H9 (cell line): ENCODE measurements at places on chromosomes 2 and 18. TPM values are rescaled to one million over a fixed set of nuclear protein-coding genes. Genes with fewer than 3 reads are reported as not detected.

TDRD15 gene
- total RNA-seq, result not detected in 2 replicates

MERTK gene
- total RNA-seq, result 4.2 and 4.8 TPM in 2 replicates

GRCh38 chr2:55992455-55992854, 68.9 kb upstream of the EFEMP1 start:
- no peaks in the 10 kb centered on the region for H3K27me3 ChIP-seq
- H3K36me3 ChIP-seq, result no peaks in the 10 kb centered on the region
- no peak overlapping the region for H3K27ac ChIP-seq
- no peak overlapping the region for H3K4me3 ChIP-seq
- DNase-seq, result no peak

GRCh38 chr18:78596794-78597345, 382.7 kb upstream of the SALL3 start:
- peaks cover 6% of the 10 kb centered on the region; the same call in 1 of the 2 replicates for H3K4me1 ChIP-seq
- H3K27ac ChIP-seq, result no peak overlapping the region
- H3K36me3 ChIP-seq, result peaks cover 12% of the 10 kb centered on the region
- no peak overlapping the region for H3K4me3 ChIP-seq

DNA sequence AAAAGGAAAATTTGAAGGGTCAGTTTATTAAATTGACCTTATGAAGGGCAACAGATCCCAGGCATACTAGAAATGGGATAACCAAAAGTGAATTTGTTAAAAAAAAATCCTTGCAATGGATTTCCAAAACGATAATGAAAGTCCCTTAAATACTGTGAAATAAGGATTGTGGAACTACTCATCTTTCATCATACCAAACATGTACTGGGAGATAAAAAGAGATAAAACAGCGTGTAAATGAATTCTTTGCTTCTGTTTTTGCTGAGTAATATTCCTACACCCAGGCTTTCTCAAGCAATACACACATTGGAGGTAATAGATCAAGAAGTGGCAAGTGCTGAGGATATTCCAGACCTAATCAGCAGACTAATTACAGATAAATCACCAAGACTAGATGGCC, 3.8 kb downstream of the LYPD6 start:
- H3K27ac ChIP-seq, result no peak overlapping the region
- no peaks in the 10 kb centered on the region for H3K4me1 ChIP-seq
- H3K27me3 ChIP-seq, result no peaks in the 10 kb centered on the region
- no peak for DNase-seq

DNA sequence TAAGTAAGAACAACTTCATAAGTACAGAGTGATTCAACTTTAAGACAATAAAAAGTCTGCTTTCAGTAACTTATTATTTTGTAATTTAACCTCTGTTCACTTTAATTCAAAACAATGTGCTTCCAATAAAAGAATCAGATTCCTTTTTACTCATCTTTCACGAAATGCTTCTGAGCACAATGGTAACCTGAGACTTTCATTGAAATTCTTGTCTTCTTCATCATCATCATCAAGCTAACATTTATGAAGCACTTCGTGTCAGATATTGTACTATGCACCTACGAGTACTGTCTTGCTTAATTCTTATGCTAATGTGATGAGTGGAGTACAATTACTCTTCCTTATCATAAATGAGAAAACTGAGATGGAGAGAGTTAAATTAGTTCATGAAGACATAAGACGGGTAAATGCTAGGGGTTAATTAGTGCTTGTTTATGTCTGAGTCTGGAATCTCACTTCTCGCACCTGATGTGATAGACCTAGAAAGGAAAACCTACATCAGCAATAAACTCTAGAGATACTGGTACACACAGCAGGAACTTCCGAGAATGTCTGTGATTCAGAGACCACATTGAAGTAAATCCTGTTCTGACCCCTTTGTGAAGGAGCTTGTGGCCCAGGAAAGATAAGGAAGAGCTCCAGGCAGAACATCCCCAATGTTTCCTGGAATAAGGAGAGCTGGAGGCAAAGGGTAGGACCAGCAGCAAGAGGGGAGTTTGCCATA, 227.6 kb upstream of the ETAA1 start:
- DNase-seq, result no peak
- no peak overlapping the region for H3K27ac ChIP-seq
- no peaks in the 10 kb centered on the region for H3K27me3 ChIP-seq
- H3K4me3 ChIP-seq, result no peak overlapping the region
- no peaks in the 10 kb centered on the region for H3K36me3 ChIP-seq

DNA sequence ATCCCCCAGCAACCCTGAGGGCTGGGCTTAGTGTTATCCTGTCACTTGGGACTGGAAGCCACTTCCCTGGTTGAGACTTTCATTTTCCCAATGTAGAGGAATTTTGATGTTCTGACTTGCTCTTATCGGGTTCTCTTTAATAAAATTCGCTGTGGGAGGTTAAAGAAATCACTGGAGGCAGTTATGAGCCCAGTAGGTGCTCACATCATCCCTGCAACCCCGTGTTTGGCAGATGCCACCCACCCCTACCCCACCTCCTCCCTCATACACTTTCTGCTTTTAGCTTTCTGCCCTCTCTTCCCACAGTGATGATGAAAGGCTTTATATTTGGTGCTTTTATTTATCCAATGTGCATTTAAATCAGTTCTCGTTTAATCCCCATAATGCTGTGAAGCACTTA, 106.6 kb downstream of the MAPK4 start:
- H3K27me3 ChIP-seq, result no peaks in the 10 kb centered on the region
- H3K4me3 ChIP-seq, result no peak overlapping the region
- no peaks in the 10 kb centered on the region for H3K4me1 ChIP-seq
- H3K27ac ChIP-seq, result no peak overlapping the region

DNA sequence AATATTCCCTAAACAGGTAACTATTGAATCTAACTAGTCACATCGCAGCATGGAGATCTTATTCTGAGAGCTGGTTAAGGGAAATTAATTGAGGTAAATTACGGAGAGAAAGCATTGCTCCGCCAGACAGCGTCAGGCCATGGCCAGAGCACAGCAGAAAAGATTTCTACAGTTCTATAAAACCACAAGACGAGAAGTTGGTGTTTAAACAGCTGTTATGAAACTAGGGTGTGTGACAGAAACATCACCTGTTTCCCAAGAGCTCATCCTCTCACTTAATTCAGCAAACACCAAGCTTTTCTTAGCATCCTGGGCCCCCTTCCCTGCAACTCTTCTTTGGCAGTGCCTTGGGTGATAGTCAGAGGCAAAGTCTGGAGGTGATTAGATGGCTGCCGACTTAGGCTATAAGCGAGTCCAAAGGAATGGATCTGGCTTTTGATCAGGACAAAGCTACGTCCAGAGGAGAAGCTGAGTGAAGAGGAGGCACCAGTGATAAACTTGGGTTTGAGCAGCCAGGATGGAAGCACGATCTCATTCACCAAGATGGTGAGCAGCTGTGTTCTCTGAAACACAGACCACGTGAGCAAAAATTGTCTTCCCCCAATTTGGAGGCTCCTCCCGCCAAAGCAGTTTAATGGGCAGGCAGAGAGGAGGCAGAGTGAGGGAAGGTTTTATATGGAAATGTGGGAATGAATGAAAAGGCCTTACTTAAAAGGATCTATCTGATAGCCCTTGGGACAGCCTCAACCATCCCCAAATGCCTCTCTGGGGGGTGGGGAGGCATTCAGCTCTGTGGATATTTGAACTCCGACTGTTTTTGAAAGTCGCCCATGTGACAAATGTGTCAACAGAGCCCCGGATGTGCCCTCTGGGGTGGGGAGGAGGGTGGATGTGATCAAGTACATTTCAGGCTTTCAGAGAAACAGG, 57.8 kb downstream of the PKDCC start:
- no peak overlapping the region for H3K27ac ChIP-seq
- H3K4me1 ChIP-seq, result peaks cover 6% of the 10 kb centered on the region; the same call in 1 of the 2 replicates
- no peaks in the 10 kb centered on the region for H3K36me3 ChIP-seq
- DNase-seq, result no peak

- H3K27ac ChIP-seq, result no peak overlapping the region
- H3K4me3 ChIP-seq, result no peak overlapping the region
- peaks cover 2% of the 10 kb centered on the region; the same call in 1 of the 2 replicates for H3K4me1 ChIP-seq
- DNase-seq, result no peak
- no peaks in the 10 kb centered on the region for H3K27me3 ChIP-seq
Observed at GRCh38 chr2:67876176-67876575, 186.6 kb downstream of the C1D start.
